ENCODE measurements at places on chromosomes 6 and 20. TPM values are rescaled to one million over a fixed set of nuclear protein-coding genes. Genes with fewer than 3 reads are reported as not detected.

DNA sequence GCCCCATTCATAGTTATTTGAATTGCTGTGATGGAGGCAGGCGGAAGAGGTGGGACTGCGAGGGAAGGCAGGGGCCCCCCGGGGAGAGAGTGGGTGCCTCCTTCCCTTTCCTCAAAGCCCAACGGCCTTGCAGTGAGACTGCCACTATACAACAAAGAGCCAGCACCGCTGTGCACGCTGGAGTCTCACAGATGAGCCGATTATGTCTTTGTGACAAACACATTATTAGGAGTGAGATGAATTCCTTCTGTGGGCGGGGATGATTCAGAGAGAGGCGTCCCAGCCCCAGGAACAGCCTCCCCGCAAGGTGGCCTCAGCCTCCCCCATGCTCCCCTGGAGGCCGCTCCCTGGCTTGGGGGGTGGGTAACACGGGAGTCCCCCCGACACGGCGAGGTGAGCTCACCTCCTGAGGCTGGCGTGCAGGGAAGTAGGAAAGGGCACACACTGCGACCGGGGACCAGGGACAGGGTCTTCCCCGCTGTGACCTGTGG lies 26.7 kb downstream of the NTSR1 start:
- H3K27ac ChIP-seq: no peak overlapping the region
- peaks cover 59% of the 10 kb centered on the region for H3K27me3 ChIP-seq
- H3K4me1 ChIP-seq: peaks cover 11% of the 10 kb centered on the region
- no peaks in the 10 kb centered on the region for H3K36me3 ChIP-seq

GRCh38 chr20:10555393-10555792 lies 118.4 kb downstream of the JAG1 start:
- no peak for DNase-seq
- no peaks in the 10 kb centered on the region for H3K36me3 ChIP-seq

DNA sequence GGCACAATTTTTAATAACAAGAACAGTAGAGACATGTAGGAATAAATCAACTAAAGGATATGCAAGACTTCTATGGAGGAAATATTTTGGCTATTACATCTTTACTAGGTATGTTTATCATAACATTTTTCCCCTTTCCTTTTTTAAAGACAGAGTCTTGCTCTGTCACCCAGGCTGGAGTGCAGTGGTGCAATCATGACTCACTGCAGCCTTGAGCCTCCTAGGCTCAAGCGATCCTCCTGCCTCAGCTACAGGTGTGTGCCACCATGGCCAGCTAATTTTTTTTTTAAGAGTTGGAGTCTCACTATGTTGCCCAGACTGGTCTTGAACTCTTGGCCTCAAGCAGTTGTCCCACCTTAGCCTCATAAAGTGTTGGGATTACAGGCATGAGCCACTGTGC lies 37.0 kb downstream of the AKAP7 start:
- peaks cover 28% of the 10 kb centered on the region for H3K4me1 ChIP-seq
- no peak overlapping the region for H3K4me3 ChIP-seq
- no peak overlapping the region for H3K27ac ChIP-seq
- H3K36me3 ChIP-seq: peaks cover 4% of the 10 kb centered on the region
- no peak for DNase-seq

- DNase-seq: no peak
- no peak overlapping the region for H3K27ac ChIP-seq
- H3K4me3 ChIP-seq: no peak overlapping the region
Measured at GRCh38 chr6:16819752-16820151, 58.5 kb upstream of the ATXN1 start.

DNA sequence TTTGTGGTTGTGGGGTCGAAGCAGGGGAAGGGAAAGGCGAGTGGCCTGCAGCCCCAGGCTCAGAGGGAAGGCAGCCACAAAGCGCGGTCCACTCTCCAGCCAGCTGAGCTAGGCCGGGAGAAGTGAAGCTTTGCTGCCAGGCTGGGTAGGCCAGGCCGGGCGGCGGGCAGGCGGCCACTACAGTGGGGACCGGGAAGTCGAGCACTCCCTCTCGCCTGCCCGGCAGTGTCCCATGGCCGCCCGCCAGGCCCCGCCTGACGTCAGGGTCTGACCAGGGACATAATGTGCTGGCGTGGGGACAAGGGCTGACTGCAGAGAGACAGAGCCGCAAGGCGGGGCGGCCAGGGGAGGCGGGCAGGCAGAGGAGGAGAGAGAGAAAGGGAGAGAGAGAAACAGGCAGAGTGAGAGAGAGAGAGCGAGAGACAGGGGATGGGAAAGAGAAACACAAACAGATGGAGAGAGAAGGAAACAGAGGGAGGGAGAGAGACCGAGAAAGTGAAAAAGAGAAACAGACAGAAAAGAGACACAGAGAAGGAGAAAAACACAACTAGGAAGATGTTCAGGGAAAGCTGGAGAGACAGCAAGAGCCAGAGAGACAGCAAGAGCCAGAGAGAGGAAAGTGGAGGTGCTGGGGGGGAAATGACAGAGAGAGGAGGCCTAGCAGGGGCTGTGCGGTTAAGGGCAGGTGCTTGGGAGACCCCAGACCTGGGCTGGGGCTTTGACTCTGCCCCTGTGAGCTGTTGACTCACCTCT lies 94.5 kb upstream of the PTPN1 start:
- H3K36me3 ChIP-seq: no peaks in the 10 kb centered on the region
- H3K27ac ChIP-seq: peak overlapping the region; percentile 50
- H3K27me3 ChIP-seq: no peaks in the 10 kb centered on the region

- H3K27me3 ChIP-seq: no peaks in the 10 kb centered on the region
- no peaks in the 10 kb centered on the region for H3K4me1 ChIP-seq
- H3K36me3 ChIP-seq: no peaks in the 10 kb centered on the region
- H3K4me3 ChIP-seq: no peak overlapping the region
Measured at GRCh38 chr6:60668428-60668827, 1617.6 kb downstream of the KHDRBS2 start.

DNA sequence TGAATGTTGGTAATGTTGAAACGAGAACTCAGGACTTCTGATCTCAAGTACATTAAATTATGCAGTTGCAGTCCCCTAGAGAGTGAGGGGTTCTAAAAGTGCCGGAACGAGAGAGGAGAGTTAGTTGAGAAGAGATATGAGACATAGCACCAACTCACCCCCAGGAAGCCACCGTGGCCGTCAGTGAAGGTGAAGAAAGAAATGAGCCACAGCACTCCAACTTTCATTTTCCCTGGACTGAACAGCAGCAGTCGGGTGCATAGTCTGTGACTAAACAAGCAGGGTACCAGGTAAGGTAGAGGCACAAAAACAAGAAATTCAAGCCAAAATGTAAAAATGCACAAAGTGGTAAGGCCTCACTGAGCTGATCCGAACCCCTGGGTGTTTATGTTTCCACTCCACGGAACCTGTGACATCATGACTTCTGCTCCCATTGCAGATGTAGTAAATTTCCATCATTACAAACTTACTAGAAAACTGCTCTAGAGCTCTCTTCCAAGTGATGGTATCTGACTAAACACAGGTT lies 13.2 kb downstream of the ADGRF1 start:
- no peak overlapping the region for H3K27ac ChIP-seq
- no peaks in the 10 kb centered on the region for H3K36me3 ChIP-seq
- H3K4me1 ChIP-seq: no peaks in the 10 kb centered on the region
- H3K4me3 ChIP-seq: no peak overlapping the region
- H3K27me3 ChIP-seq: no peaks in the 10 kb centered on the region
- DNase-seq: no peak

- no peaks in the 10 kb centered on the region for H3K27me3 ChIP-seq
- no peaks in the 10 kb centered on the region for H3K36me3 ChIP-seq
- peaks cover 7% of the 10 kb centered on the region for H3K4me1 ChIP-seq
- peak; percentile 21 for DNase-seq
Measured at GRCh38 chr6:114735025-114735735, 392.4 kb upstream of the HS3ST5 start.

DNA sequence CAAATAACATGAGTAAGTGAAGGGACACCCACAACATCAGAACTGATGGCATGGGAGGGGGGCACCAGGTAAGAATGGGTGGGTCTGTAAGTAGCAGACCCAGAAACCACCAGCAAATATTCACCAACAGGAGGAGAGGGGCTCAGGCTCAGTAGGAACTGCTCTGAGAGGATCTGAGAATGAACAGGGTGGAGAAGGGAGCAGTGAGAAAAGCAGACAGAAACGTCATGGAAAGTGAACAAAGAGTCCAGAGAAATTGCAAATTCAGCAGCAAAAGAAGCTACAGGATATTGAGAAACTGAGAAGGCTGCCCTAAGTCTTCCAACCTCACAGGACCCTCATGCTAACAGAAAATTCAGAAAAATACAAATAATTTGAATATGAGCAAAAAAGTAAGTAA lies 121.3 kb downstream of the KIF16B start:
- H3K4me3 ChIP-seq: no peak overlapping the region
- no peak overlapping the region for H3K27ac ChIP-seq

GRCh38 chr6:28896505-28897368 lies 27.0 kb downstream of the TRIM27 start:
- DNase-seq: peak; percentile 61
- H3K4me3 ChIP-seq: peak overlapping the region; percentile 56
- H3K27me3 ChIP-seq: no peaks in the 10 kb centered on the region
- H3K36me3 ChIP-seq: peaks cover 11% of the 10 kb centered on the region

DNA sequence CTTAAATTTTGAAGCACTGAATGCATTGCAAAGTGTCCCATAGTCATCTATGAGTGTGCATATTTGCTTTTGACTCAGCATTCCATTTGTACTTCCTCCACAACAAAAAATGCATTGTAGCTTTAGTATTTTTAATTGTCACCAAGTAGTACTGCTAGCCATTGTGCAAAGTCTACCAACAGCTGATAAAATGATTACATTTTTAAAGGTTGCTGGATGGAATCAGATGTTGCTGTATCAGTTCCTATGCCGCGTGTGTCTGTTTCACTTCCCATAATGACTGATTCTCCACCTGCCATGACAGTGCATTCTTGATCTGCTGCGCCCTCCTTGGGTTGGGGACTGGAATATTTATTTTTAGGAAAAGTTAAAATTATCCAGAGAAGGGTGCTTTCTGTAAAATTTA lies 41.2 kb downstream of the SLX4IP start:
- no peak for DNase-seq
- H3K4me1 ChIP-seq: peaks cover 20% of the 10 kb centered on the region
- no peak overlapping the region for H3K4me3 ChIP-seq
- H3K27me3 ChIP-seq: no peaks in the 10 kb centered on the region
- H3K36me3 ChIP-seq: no peaks in the 10 kb centered on the region

GRCh38 chr6:34018961-34019606 lies 126.8 kb downstream of the GRM4 start:
- no peaks in the 10 kb centered on the region for H3K27me3 ChIP-seq
- peaks cover 16% of the 10 kb centered on the region for H3K4me1 ChIP-seq
- no peak overlapping the region for H3K27ac ChIP-seq
- no peak for DNase-seq
- H3K4me3 ChIP-seq: no peak overlapping the region
- no peaks in the 10 kb centered on the region for H3K36me3 ChIP-seq

GRCh38 chr6:156731396-156731795 lies 45.8 kb upstream of the ARID1B start:
- H3K27me3 ChIP-seq: no peaks in the 10 kb centered on the region
- H3K4me1 ChIP-seq: no peaks in the 10 kb centered on the region
- no peak overlapping the region for H3K27ac ChIP-seq
- no peak for DNase-seq

- H3K4me3 ChIP-seq: no peak overlapping the region
Measured at GRCh38 chr6:121205569-121205968, 128.7 kb downstream of the TBC1D32 start.

DNA sequence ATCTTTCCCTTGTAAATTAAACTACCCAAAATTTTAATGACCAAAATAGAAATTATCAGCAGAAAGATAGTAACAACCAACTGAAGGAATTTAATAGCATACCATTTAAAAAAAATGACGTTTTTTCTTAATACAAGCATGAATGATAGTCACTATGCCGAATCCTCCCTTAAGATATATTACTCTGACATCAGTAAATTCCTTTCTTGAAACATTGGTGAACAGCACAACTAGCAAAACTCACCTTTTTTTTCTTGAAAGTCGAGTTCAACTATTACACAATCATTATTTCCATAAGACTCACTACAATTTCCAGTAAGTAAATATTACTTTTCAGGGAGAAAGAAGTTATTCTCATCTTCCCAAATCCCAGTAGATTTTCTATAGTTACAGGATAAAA lies 433.2 kb downstream of the GRIK2 start:
- H3K27me3 ChIP-seq: no peaks in the 10 kb centered on the region
- no peaks in the 10 kb centered on the region for H3K36me3 ChIP-seq
- DNase-seq: no peak

DNA sequence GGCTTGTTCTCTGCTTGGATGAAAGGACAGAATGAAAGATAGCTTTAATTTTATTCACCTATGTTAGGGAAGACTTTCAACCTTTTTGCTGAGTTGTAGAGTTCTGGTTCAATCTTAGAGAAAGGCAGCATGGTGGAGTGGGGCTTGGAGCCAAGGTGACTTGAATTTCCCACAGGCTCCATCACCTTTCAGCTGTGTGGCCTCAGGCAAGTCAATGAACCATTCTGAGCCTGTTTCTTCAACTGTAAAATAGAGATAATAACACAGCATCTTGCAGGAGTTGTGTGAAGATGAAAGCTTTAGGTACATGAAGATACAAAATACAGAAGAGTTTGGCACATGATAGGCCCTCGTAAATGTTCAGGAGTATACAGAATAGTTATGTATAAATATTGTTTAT lies 19.1 kb upstream of the DTNBP1 start:
- no peaks in the 10 kb centered on the region for H3K36me3 ChIP-seq
- H3K27ac ChIP-seq: no peak overlapping the region
- no peaks in the 10 kb centered on the region for H3K4me1 ChIP-seq
- no peak for DNase-seq

DNA sequence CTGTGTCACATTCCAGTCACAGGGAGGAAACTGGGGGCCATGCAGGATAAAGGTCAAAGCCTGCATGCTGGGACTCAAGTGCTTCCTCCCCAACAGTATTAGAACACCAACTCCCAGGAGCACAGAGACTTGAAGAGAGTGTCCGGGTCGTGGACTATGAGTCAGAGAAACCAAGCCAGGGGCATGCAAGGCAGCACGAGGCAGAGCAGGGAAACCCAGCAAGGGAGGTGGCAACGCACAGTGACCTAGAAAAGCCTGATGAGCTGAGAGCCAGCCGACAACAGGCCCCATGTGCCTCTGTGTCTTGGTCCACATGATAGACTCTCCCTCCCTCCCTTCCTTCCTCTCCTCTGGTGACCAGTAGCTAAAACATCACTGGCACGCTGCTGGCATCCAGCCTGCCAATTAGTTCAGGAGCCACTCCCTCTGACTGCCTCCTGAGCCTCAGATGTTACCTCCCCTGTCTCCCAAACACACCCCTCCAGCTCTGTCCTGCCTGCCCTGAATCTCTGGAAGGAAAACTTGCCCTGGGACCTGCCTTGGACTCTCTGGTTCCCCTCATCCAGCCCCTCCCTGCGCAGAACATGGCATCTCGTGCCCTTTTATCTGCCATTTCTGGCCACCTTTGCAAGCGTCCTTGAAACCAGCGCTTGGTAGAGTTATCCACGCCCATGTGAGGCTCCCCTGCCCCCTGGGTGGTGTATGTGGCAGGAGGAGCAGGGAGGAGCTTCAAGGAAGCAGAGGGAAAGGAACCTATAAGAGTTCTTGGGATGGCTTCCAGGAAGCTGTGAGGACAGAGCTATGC lies 16.2 kb upstream of the RNF39 start:
- peaks cover 6% of the 10 kb centered on the region for H3K4me1 ChIP-seq
- no peak overlapping the region for H3K4me3 ChIP-seq
- H3K27me3 ChIP-seq: peaks cover 7% of the 10 kb centered on the region
- H3K27ac ChIP-seq: no peak overlapping the region
- DNase-seq: no peak

- H3K27me3 ChIP-seq: no peaks in the 10 kb centered on the region
- peaks cover 30% of the 10 kb centered on the region for H3K4me1 ChIP-seq
- H3K27ac ChIP-seq: no peak overlapping the region
- no peak overlapping the region for H3K4me3 ChIP-seq
Measured at GRCh38 chr20:44641325-44641724, 10.2 kb downstream of the ADA start.

The C20orf144 gene
- total RNA-seq: not detected

The KCNK15 gene
- total RNA-seq: not detected

The MAP7 gene
- total RNA-seq: not detected

The C20orf204 gene
- total RNA-seq: 0.24 TPM

The MROH8 gene
- 5.1 TPM for total RNA-seq

The FERMT1 gene
- total RNA-seq: 0.13 TPM

The MYL9 gene
- total RNA-seq: 213 TPM

Measured in SJSA1 (cell line).